ENCODE measurements at places on chromosomes 7 and 10. TPM values are rescaled to one million over a fixed set of nuclear protein-coding genes. Genes with fewer than 3 reads are reported as not detected.

The ANKRD30A gene
- not detected for total RNA-seq

The NUP205 gene
- 89.4 TPM for total RNA-seq

The SAP25 gene
- 0.60 TPM for total RNA-seq

The OTUD1 gene
- total RNA-seq: 3.8 TPM

The PODXL gene
- 5.5 TPM for total RNA-seq

The ODAD2 gene
- 2.0 TPM for total RNA-seq

The SVOPL gene
- not detected for total RNA-seq

The PTPRN2 gene
- total RNA-seq: 2.1 TPM

The GARIN1A gene
- 0.68 TPM for total RNA-seq

The FGL2 gene
- not detected for total RNA-seq

The LRRN3 gene
- not detected for total RNA-seq

The ATOH7 gene
- not detected for total RNA-seq

The FOXI2 gene
- not detected for total RNA-seq

The SSMEM1 gene
- not detected for total RNA-seq

The CPA2 gene
- total RNA-seq: not detected

The NANOS1 gene
- 0.71 TPM for total RNA-seq

The GHRHR gene
- total RNA-seq: not detected

The SPDYE8 gene
- total RNA-seq: 0.24 TPM

The GET4 gene
- total RNA-seq: 35.4 TPM

The MMS19 gene
- 71.3 TPM for total RNA-seq

The RSPH10B2 gene
- total RNA-seq: not detected

The SH2D4B gene
- total RNA-seq: not detected
